ENCODE measurements at places on chromosomes 1 and 21.

DNA sequence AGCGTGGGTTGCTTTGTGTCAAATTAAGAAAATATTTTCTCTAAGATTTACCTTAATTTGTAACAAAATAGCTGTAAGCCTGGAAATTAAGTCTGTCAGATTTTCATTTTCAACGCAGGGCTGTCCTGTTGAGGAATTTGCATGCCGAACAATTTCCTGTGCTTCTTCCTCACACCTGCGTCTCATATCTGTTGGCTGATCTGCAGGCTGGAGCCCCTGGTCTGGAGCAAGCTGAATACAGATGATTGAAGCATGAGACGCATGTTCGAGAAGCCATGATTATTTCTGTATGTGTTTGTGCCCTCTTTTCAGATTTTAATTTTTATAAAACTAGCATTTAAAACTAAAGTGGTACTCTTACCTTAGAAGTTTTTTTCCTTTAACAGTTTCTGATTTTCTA, 9.8 kb downstream of the MIXL1 start:
- DNase-seq = no peak

GRCh38 chr1:151254217-151255213, at the start of gene PSMD4:
TSS of gene PSMD4 (plus strand) at chr1:151254734. CDS start at chr1:151254783, 49 bp downstream.
- peak; percentile 94 for DNase-seq

DNA sequence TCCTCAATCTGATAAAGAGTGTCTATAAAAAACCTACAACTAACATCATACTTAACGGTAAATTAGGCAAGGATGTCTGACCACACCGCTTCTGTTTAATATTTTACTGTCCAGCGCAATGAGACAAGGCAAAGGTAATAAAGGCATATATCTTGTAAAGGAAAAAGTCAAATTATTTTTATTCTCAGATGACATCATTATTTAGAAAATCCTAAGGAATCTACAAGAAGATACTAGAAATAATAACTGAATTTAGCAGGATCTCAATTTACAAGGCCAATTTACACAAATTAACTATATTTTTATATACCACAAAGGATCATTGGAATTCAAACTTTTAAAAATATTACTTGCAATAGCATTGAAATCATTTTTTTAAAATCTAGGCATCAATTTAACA, 29.4 kb downstream of the GJA4 start:
- DNase-seq = no peak

GRCh38 chr1:41822866-41823265, 95.9 kb downstream of the HIVEP3 start:
- DNase-seq = no peak

- DNase-seq = no peak
Observed at GRCh38 chr1:201354151-201354900, 23.2 kb downstream of the TNNT2 start.

DNA sequence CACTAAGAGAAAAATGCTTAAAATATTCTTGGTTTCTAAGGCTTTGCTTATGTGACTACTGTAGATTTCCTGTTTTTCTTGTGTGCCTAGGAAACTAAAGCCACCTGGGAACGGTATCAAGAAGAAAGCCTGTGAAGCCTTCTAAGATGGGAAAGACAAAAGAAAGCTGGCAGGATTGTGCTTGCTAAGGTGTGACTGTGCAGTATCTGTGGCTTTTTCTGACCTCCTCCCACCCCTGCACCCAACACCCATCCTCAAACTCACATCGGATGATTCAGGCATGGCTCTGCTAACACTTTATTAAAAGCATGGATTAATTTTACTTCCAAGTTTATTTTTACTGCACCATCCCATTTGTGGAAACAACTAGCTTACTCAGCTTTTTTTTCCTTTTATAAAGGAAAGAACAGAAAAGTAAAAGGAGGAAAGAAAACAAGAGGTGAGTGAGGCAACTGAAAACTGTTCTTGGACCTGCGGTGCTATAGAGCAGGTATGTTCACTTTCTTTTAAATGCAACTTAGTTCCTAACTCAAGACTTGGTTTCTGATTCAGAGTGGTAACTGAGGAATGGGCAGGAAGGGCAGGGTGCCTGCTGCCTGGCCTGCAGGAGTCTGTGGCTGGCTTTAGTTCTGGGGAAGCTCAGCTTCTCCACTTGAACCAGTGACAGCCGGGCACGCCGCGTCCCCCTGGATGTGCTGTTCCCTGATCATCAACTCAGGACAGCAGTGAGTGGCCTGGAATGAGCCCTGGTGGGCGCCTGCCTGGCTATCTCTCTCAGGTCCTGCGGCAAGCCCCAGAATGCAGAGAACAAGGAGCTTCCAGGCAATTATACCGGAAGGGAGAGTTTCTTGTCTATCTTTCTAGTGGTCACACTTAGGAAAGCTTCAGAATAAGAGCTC, at the start of gene GBP6:
Gene GBP6, plus strand, starts transcription at position 422 of the 899 bp plus-strand sequence. CDS start 4,493 bp downstream, outside the sequence.
- DNase-seq = no peak

DNA sequence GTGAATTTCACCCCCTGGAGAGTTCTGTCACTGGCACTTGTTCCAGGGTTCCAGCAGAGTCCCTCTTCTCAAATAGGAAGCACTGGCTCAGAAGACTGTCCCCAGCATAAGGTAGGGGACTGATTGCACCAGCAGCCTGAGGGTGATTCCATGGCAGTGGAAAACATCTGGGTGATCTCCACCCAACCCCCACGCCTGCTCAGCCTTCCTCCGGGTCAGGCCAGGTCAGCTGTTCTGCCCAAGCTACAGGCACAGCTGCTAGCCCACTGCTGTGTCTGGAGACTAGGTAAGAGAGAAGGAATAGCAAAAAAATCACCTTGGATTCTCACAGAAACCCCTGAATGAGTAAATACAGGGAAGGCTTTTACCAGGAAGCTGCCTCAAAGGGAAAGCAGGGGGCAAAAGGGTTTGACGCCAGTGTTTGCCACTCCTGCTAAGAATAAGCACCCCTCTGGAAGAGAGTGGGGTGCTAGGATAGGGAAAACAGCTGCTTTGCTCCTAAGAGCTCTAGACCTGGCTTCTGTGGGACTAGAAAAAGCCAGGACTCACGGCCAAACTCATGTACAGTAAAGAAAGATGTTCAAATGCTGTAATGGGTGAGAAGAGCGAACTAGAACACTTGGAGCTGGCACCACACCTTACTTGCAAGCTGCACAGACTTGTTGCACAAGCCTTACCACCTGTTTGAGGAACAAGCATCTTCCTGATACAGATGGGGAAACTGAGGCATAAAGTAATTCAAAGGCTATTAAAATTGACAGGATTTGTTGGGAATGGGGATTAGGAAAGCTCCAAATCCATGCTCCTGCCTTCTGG, 1.0 kb upstream of the DENND2D start:
- no peak for DNase-seq

DNA sequence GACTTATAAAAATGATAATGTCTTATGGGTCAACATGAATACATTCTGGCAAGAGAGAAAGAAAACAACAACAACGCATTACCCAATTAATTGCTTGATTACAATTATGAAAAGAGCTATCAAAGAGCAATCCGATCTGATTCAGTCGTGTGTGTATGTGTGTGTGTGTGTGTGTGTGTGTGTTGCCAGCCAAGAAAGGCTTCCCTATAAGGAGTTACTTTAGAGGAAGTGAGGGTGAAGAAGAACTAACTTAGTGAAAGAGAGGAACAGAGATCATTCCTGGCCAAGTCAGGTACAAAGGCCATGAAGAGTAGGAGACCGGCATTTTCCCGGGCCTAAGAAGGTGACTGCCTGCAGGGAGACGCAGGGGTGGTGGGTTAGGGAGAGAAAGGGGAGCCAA, 9.4 kb downstream of the TMEM35B start:
- no peak for DNase-seq

GRCh38 chr1:40059338-40059959, 18.9 kb downstream of the CAP1 start:
- DNase-seq = no peak

DNA sequence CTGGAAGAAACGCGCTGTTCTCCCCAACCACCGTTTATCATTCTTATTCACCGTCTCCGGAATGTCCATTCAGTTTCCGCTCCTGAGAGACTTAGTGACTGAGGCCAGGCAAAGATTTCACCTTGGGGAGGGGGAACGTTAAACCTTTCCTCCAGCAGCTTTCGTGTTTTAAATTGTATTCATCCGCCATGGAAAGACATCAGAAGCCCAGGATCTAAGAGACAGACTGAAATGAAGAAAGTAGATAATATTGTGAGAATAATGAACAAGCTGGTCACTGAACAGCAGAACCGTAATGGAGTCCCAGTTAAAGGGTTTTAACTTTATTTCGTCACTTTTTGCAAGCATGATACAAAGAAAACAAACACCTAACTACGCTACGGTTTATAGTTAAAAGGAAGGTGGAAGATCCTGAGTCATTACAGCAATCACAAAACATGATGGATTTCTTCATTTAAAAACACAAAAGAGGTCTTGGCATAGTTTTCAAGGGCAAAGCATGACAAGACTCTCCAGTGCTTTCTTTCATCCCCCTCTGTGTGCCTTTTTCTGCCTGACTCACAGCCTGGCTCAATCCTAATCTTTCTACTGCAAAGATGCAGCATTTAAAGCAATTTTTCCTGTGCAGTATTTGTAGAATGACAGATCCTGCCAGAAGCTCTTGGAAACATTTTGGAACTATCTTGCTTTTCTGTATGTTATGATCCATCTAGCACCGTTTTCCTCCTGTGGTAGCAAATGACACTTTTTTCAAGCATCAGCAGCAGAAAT, 722 bp upstream of the SLC19A2 start:
- DNase-seq = peak; percentile 49

DNA sequence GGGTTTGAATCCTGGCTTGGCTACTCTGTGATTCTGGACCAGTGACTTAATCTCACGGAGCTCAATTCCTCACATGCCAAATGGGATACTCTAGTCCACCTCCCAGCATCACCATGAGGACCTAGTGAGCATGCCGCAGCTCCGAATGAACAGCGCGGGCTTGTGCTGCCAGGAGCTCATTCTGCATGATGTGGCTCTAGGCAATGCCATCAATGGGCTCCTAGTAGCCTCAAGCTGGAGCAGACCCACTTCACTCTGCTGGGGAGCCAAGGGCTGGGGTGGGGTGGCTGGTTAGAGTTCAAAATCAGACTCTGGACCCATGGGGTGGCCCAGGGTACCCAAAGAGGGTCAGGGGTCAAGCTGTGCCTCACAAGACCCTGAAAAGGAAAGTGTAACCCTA, 41.5 kb downstream of the CDK18 start:
- DNase-seq = no peak

GRCh38 chr1:4028139-4028501, 128.0 kb upstream of the C1orf174 start:
- DNase-seq = no peak

- no peak for DNase-seq
Observed at GRCh38 chr1:162939035-162939434, 78.1 kb upstream of the CCDC190 start.

- DNase-seq = no peak
Observed at GRCh38 chr1:178580876-178581275, 68.0 kb downstream of the TEX35 start.

DNA sequence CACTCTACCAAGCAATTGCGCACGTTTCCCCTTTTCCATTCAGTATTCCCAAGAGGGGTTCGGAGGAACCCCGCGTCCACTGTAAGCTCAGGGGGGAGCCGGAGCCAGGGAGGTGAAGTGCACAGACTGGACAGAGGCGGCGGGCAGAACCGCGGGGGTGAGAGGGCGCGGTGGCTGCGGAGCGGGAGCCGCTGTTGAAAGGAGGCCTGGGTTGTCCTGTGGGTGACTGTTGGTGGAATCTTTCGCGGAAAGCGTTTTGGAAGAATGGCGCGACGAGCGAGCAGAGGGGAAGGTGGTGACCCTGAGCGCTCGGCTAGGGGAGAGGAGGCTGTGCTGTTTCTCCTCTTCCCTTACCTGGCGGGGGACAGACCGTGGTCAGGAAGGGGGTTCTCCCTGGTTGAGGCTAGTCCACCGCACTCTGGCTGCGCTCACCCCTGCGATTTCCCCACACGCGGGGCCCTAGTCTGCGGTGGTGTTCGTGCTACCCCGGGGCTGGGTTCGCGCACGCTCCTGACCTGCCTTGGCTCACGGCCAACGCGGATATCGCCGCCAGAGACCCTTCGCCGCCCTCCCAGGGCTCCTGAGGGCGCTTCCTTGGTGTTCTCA, 92.8 kb downstream of the PRKAB2 start:
- no peak for DNase-seq

DNA sequence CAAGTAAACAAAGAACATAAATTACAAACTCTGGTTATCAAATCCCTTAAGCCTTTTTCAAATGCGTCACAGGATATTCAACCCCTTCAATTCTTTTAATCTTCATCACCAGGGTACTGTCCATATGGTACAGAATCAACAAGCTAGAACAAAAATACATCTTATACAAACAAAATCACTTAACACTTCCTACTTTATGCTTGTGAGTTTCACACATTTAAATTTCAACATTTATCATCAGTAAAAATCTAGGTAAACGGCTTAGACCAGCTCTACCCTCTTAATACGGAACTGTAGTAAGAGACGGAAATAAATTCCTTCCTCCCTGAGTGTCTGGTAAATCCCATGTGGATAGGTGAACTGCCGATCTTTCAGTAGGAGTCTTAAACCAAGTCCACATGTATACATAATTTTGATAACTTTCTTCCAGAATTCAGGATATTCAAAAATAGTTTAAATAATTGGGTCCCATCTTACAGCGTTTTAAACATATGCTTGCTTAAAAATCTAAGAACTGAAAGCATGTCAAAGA, 1.0 kb downstream of the CCDC181 start:
- DNase-seq = no peak

DNA sequence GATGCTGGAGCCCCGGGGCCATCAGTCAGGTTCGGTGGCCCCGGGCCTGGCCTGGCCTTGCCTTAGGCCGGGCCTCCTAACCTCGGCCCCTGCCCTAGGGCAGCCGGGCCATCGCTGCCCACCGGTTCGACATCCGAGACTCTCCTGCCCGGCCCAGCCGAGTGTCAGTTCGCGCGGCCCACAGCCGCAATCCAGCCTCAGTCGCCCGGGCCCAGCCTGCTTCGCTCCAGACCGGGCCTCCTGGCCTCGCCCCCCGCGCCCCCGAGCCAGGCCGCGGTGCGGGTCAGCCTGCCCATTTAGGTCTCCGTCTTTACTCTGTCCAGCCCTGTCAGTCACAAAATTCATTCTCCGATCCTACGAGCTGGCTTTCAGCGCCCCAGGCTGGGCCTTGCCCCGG, 777 bp downstream of the LRRC41 start:
- DNase-seq = no peak

GRCh38 chr1:207362962-207363860, 41.7 kb downstream of the CD55 start:
- no peak for DNase-seq

DNA sequence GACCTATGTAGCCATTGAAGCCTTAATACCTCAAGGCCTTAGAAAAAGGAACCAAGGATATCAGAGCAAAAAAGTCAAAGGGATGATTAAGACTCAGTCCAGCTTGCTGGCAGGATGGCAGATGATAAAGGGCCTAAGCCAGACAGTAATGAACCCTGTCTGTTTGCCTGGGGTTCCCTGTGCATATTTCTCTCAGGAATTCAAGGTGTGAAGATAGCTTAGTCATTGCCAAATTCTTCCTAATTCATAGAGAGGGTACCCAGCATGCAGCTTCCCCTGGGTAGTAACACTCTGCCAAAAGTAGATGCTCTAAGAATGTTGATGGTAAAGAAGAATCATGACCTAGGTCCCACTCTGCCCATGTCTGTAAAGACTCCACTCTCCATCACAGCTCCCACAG, 210.6 kb upstream of the COA6 start:
- DNase-seq = no peak

GRCh38 chr1:99657213-99658030, 11.5 kb downstream of the PALMD start:
- no peak for DNase-seq

GRCh38 chr1:47224676-47225399, 7.2 kb downstream of the TAL1 start:
- DNase-seq = no peak

- DNase-seq = no peak
Observed at GRCh38 chr1:12171206-12172041, 4.6 kb downstream of the TNFRSF1B start.
